ENCODE measurements at places on chromosomes 1 and 21.

GRCh38 chr21:39542736-39543135, 70.0 kb upstream of the B3GALT5 start:
- no peak for DNase-seq

- no peak for DNase-seq
Observed at GRCh38 chr21:39674801-39675200, 62.1 kb downstream of the B3GALT5 start.

- no peak for DNase-seq
Observed at GRCh38 chr1:109249654-109250401, 489 bp downstream of the CELSR2 start.

DNA sequence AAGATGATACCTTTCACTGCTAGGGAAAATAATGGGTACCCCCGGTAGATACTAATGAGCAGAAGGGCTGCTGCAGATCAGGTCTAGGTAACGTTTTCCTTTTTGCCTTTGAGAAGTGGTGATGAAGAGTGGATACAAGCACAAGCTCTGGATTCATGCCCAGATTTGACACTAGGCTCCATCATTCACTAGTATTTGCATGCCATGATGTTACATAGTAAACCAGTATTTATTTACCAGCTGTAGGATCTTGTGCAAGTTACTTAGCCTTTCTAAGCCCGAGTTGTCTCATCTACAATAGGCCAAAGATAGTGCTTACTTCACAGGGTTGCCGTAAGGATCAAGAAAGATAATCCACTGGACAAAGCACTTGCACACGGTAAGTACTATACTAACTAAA, 14.2 kb downstream of the PTPN14 start:
- DNase-seq, result no peak

DNA sequence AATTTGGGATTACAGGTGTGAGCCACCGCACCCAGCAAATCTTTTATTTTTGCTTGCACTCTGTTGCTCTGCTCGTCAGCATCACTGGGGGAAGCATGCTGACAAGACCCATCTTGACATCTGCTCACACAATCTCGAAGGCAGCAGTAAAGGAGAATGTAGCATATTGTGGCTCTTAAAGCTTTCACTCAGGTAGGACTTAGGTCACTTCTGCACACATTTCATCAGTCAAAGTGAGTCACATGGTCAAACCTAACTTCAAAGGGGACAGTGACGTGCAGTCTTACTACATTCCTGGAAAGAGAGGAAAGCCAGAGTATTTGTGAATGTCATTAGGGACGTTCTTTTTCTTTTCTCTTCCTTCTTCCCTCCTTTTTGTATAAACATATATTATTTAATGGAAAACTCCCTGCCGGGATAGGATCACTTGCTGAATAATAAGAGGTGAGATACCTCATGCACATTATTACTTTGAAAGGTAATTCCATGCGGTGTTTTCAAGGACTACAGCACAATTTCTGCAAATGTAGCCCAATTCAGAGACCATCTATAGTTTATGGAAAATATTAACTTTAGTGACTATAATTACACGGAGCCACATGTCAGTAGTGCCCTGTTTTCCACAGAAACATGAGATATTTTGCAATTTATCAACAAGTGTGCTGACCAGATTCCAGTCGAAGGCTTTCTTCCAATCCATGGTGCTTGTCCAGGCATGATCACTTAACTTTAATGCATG, 19.3 kb upstream of the ACBD6 start:
- DNase-seq, result no peak

Measured in activated CD8-positive, alpha-beta memory T cell treated with anti-CD3 and anti-CD28 coated beads for 1 hour (primary cell).